ENCODE measurements at places on chromosomes 11 and 22.
A peak's percentile ranks its signal among the peaks of the same experiment; 100 is the strongest.

DNA sequence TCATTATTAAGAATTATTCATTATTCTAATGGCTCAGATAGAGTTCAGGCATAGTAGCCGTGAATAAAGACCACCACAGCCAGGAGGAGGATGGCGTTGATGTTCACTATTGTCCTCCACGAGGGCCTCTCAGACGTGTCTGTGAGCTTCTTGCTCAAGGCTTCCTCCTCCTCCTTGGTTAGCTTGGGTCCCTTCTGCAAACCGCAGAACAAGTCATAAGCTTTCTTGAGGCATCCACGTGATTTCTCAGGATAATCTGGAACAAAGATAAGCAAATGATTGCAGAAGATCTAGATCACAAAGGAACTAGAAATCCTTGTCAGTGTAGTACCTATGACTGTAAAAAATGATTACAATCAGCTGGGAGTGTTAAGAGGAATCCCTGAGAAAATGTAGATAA, 13.6 kb upstream of the RFPL2 start:
- DNase-seq, result no peak

DNA sequence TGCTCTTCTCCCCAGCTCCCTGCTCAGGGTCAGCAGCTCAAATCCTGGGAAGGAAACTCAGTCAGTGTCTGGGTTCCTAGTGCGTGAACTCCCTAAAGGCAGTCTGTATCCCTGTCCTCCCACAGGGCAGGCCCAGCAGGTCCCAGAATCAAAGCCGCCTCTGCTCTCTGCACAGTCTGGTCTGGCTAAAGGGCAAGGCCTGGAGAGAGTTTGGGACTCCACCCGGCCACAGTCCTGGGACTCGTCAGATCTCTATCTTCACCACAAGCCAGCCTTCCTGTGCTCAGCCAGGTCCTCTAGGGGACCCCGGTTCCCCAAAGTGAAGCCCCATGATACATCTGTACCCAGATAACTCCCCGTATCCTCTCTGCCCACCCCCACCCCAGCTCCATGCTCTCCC, 56.2 kb upstream of the CSNK2A3 start:
- DNase-seq, result no peak

- no peak for DNase-seq
Measured at GRCh38 chr11:22681281-22681812, 14.9 kb downstream of the GAS2 start.

- no peak for DNase-seq
Measured at GRCh38 chr22:39522567-39523300, 2.4 kb downstream of the ATF4 start.

DNA sequence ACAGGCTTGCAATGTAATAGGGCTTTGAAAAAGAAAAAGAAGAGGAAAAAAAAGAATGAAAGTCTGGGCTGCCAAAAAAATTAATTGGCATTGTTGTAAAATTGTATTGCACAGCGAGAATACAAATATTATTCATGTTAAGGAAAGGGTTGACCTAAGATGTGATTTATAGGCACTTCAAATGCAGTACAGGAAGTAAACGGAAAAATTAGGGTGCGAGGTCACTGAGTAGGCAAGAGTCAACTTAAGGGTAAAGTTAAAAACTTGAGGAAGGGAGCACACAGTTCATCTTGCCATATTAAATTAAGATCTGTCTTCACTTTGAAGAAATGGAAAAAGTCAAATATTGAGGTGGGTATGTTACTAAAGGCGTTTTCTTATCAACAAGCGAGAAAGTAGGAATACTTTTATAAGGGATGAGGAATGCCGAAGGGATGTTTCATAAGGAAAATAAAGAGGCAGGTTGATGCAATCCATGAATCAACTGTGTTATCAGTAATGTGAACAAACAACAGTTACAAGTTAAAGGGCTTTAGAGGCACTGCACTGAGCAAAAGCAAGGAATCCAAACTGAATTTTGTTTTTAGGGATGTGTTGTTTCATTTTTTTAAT, 123.0 kb downstream of the WT1 start:
- DNase-seq, result no peak

GRCh38 chr11:25730230-25730629, 601.7 kb upstream of the ANO3 start:
- DNase-seq, result no peak

DNA sequence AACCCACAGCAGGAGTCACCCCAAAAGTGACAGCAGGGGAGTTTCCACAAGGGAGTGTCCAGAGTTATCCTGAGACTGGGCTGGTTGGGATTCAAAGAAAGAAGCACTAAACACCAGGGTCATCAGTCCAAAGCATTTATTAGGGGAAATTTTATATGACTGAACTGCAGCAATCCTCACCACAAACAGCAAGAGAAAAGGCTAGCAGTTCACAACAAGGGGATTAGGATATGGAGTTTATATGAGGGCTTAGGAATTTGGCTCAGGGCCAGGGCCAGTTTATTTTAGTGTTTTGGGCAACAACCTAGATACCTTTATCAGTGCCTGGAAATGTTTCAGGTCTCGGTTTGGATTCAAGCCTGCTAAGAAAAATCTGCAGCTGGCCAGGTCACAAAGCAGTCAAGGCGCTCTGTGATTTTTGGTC, 4.6 kb upstream of the TMEM126A start:
- no peak for DNase-seq

- no peak for DNase-seq
Measured at GRCh38 chr11:45538939-45539338, 126.5 kb downstream of the CHST1 start.

DNA sequence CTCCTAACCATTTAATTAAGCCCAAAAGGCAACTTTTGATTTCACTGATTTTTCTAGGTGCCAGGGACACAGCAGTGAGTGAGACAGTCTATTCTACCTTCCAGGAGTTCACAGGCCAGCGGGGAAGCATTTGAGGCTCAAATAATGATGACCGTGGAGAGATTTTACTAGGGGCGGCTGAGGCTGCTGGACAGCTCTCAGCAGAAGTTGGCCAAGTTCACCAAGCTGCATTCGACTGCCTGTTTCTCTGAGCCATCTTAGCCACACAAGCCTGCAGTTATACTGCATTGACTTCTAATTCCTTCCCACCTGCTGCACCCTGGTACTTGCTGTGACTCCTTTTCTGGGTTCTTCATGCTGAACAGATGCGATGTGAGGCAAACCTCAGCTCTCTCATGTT, 168.9 kb upstream of the TBCEL start:
- no peak for DNase-seq

DNA sequence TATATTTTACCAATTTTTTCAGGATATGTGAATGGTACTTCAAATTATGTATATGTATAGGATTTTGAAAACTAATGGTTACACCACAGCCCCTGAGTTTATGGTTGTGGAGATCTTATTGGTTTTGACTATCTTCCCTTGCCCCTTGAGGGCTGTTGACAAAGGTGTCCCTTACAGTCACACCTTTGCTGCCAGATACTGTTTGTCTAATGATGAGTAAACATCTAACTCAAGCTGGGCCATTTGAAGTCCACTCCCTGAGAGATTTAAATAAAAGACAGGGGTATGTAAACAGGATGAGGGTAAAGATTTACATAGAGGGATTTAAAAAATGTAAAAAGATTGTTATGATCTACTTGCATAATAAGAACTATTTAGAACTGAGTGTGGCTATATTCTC, 38.9 kb upstream of the LUZP2 start:
- DNase-seq, result no peak

- no peak for DNase-seq
Measured at GRCh38 chr22:42720263-42721044, at the start of gene A4GALT. TSS of gene A4GALT (minus strand) at chr22:42720870. CDS start at chr22:42693951, 26,919 bp downstream.

GRCh38 chr22:50523806-50524675, 1.4 kb downstream of the SCO2 start:
- no peak for DNase-seq

GRCh38 chr22:20095521-20095920, 15.5 kb downstream of the DGCR8 start:
- DNase-seq, result no peak

- DNase-seq, result no peak
Measured at GRCh38 chr22:29479417-29480261, at the start of gene NEFH. TSS of gene NEFH (plus strand) at chr22:29480218. CDS start at chr22:29480263, 45 bp downstream.

DNA sequence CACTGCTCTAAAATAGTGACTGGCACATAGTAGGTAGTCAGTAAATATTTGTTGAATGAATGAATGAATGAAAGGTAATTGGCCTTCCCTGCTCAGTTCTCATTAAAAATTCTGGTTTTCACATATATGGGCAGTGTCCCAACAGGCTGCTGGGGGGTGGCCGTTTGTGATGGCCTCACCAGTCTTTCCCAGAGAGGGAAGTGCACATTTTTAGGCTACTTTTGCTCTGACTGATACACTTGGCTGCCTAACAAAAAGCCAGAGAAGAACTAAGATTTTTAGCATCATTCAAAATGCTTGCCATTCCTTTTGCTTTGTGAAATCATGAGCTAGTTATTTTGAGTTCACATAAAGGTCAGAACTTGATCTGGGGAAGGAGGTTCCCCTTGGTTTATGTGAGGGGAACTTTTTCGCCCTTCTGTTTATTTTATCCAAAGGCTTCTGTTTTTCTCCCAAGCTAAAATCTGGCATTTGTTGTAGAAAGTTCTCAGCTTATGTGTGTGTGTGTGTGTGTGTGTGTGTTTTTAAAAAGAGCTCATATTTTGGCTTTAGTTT, 83.1 kb downstream of the PTPRJ start:
- no peak for DNase-seq

DNA sequence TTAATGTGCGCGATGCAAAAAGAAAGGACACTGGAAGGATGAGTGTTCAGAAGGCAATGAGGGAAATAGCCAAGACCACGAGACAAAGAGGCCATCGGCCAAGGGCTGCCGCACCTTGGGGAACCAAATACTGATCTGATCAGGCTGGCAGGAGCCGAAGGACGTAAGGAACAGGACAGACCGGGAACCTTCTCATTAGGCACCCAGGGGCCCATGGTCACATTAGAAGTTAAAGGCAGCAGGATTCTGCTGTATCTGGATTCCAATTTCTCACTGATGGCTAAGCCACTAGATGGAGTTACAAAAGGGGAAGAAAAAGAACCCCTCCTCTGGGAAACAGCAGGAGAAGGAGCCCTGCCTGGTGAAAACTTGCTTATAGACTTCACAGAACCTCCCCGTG, 28.8 kb upstream of the CPT1A start:
- DNase-seq, result no peak

DNA sequence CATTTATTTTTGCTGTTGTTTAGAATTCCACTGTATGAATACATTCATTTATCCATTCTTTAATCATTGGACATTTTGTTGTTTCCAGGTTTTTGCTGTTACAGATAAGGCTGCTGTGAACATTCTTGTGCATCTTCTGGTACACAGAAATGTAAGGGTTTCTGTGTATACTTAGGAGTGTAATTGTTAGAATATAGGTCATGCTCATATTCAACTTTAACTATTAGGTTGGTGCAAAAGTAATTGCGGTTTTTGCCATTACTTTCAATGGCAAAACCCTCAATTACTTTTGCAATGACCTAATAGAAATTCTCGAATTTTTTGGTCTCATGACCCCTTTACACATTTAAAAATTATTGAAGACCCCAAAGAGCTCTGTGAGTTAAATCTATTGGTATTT, 17.3 kb downstream of the ACER3 start:
- no peak for DNase-seq

- no peak for DNase-seq
Measured at GRCh38 chr22:42793848-42794405, 63.1 kb downstream of the ARFGAP3 start.

- no peak for DNase-seq
Measured at GRCh38 chr11:46555267-46556054, 38.4 kb downstream of the AMBRA1 start.

DNA sequence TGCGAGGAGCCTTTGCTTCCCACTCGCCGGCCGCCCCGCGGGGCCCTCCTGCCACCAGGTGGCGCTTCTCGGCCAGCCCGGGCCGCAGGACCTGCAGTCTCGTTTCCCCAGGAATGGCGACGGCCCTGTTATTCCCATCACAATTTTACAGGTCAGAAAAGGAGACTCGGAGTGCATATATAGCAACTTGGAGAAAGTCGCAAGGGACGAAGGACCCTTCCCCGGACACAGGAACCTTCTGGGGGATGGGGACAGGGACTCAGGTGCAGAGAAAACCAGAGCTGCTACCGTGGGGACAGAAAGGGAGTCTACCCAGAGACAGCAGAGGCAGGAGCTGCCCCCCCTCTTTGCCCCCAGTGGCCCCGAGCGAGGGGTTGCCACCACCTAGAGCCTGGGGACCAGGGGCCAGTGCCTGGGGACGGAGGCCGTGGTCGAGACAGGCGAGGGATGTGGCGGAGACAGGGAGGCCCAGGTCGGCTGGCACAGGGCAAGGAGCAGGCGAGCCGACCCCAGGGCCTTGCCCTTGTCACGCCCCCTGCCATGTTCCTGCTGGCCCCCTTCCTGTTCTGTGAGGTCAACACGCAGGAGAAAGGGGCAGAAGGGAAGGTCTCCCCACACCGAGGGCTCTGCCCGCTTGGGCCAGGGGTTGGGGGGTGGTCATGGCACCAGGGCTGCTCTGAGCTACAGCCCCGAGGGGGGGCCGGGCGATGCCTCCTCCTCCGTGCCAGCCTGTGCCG, 3.5 kb upstream of the KRTAP5-6 start:
- peak; percentile 67 for DNase-seq

GRCh38 chr11:12746593-12747097, 72.4 kb downstream of the TEAD1 start:
- no peak for DNase-seq

GRCh38 chr11:122145715-122146274, 29.8 kb upstream of the BLID start:
- no peak for DNase-seq

- no peak for DNase-seq
Measured at GRCh38 chr11:56843816-56844215, 95.3 kb upstream of the OR9G4 start.

- DNase-seq, result peak; percentile 5
Measured at GRCh38 chr11:85627332-85627997, at the start of gene DLG2. TSS of gene DLG2 (minus strand) at chr11:85627344.

DNA sequence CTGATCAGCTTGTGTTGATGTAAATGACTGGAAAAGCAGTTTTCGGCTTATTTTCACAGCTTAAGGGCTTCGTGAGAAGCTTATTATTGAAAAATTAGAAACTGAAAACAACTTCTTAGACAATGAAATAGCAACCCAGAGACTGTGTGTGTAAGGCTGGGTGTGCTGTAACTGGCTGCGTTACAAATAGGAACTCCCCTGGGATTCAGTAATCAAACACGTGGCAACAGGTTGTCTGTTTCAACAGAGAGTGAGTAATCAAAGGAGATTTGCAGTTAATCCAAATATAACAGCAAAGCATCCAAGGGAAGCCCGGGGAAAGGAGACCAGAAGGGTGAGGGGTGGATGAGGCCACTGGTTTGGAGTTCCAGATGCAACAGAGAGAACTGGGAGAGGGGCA, 19.2 kb downstream of the NTM start:
- DNase-seq, result no peak

DNA sequence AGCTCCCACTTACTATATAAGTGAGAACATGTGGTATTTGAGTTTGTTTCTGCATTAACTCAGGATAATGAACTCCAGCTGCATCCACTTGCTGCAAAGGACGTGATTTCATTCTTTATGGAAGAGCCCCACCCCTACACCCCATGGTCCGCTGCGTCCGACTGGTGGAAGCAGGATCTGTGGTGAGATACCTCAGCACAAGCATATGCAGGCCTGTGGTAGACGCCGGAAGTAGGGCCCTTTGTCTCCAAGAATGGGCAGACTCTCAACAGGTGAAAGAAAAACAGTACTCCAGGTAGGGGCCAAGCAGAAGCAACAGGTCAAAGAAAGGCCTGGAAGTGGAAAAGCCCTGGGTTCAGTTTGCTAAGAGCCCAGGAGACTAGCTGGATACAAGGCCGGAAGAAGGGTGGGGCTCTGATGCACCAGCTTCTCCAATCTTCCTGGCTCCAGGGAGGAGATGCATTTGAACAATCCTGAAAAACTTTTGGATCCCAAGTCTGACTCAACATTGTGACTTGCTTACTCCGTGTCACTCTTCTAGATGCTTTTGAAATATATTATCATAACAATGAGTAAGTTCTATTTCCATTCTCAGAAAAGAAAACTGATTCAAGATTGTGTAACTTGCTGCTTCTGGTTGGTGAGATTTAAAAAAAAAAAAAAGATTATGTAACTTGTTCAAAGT, 30.4 kb downstream of the NEAT1 start:
- DNase-seq, result no peak
